NCI-H2171 treated with DMSO at 0.1 percent for 48 hours (cell line): ENCODE measurements at places on chromosomes 5 and 9.

DNA sequence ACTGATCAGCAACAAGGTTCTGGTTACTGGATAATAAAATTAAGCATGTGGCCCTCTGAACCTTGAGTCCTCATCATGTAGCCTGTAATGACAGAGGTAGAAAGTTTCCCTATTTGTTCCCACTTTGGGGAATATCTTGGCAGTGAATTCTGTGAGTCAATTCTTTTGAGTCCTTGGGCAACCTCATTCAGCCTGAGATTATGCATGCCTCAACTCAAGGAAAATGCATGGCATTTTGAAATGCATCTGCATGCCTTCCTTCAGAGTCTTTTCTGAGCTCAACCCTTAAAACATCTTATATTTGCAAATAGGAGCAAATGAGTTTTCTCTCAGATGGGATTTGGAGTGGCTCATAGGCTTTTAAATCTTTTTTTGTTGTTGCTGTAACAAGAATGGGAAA, 218.1 kb upstream of the CD180 start:
- DNase-seq, result no peak

DNA sequence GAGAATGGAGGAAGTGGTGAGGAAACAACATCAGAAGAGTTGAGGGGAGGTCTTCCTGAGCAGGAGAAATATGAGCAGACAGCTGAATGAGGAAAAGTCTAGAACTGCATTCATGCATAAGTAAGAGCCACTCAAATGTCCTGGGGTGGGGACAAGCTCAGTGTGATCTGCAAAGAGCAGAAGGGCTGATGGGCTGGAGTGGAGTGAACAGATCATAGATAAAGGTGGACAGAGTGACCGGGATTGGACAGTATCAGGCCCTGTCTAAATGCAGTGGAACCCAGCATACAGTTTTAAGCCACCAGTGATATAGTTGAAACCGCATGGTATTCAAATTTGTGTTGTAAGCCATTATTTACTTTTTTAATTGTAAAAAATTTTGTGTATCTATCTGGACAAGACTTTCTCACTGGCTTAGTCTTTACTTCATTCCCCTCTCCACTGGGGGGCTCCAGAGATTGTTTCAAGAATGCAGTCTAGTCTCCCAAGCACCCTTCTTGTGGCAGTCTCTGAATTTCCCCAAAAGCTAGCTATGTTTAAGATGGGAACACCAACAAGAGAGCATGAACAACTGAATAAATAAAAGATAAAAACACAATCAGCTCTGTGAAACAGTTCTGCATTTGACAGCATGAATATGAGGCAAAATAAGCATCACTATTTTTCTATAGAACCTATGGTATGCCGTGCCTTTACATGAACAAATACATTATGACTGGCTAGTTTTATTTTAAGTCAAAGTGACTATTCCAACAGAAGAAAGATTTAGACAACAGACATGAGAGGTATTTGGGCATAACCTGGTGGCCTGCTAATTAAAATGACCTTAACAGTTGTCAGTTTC, 10.7 kb upstream of the STK32A start:
- peak; percentile 13 for DNase-seq

DNA sequence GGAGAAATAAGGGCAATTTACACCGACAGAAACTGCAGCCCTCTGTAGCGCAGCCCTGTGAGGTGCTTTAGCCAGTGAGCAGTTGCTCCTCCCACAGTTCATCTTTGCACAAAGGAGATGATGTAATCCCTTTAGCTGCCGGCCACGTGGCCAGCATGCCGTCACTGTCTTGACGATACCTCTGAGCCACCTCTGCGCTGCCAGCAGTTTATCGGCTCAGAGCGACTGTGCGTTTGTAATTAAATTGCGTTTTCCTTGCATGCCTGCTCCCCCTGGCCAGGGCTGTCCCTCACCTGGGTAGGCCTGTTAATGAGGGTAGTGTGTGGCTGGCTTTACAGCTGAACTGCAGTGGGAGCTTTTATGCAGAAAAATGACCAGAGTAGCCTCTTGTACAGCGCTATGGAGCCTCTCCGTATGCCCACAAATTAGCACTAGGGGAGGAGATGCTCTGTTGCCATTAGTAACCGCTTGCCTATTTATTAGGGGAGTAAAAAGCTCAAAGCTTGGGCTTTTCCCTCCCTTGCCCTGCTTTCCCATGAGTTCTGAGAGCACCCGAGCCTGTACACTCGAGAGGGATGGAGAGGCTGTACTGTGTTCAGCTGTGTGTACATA, 107.0 kb downstream of the TRIO start:
- DNase-seq, result peak; percentile 42

DNA sequence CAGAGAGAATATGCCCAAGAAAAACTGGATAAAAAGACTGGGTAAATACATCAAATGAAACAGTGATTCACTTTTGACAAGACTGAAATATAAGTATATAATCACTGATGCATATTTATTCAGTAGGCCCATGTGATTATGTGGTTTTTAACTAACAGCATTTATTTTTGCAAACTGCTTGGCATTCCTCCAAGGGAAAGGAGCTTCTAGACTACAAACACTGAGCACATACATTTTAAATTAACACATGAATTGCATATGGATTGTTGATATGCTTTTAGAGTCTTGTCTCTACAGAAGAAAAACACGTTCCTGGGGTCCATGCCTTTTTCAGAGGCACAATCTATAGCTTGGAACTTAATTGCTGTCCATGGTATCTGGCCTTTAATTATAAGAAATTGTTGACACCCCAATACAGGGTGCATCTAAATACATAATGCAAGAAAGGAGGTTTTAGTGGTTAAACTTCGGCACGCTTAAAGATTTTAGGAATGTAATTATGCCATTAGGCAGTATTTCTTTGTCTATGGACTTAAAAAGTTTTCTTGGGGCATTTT, 6.9 kb upstream of the MEIKIN start:
- no peak for DNase-seq

- peak; percentile 73 for DNase-seq
Observed at GRCh38 chr5:13976867-13977830, 32.7 kb upstream of the DNAH5 start.

- DNase-seq, result peak; percentile 10
Observed at GRCh38 chr5:174935854-174936474, 211.6 kb downstream of the MSX2 start.

DNA sequence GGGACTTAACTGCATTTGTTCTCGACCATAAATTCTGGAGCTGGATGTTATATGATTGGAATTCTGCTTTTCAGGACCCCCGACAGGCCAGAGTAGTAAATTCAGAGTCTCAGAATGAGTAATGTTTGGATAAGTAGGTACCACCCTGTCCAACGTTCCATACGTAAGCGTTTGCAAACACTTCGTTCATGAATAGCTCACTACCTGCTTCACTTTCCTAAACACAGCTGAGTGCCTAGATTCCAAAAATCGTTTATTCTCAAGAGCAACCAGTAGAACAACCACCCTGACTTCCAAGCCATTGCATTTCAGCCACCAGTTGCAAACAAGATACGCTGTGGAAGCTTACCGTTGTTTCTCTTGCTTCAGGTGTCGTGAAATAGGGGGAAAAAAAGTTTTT, 101.3 kb upstream of the DMRT1 start:
- no peak for DNase-seq

- peak; percentile 33 for DNase-seq
Observed at GRCh38 chr9:106757514-106757913, 105.5 kb upstream of the ZNF462 start.

- DNase-seq, result no peak
Observed at GRCh38 chr9:30775236-30775635, 1609.2 kb upstream of the ACO1 start.

GRCh38 chr9:127187231-127187956, 65.0 kb upstream of the ANGPTL2 start:
- DNase-seq, result peak; percentile 71

DNA sequence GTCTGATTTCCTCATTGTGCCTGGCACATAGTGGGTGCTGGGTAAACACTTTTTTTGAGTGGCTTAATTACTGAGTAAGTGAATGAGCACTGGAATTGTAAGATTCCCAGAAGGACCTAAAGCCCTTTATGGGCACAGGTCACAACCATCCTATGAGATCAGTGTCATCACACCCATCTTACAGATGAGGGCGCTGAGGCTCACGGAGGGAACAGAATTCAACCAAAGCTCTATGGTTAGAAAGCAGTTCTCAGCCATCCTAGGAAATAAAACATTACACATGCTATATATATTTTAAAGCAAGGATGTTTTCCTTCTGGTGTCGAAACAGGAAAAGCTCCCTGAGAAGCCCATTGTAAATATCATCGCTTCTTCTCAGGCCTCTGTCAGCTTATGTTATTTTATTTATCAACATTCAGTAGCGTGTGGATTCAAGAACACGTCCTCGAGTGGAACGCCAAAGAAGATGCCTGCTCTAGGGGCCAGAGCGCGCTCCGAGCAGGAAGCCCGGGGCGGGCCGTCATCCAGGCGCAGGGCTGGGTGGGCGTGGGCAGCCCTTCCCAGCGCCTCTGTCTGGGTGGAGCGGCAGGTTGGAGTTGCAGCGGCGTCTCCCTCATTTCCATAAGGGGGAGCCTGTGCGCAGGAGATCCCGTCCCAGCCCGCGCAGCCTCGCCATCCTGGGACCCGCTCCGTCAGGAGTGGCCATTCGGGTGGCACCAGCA, 155.8 kb upstream of the SMIM23 start:
- DNase-seq, result peak; percentile 59

DNA sequence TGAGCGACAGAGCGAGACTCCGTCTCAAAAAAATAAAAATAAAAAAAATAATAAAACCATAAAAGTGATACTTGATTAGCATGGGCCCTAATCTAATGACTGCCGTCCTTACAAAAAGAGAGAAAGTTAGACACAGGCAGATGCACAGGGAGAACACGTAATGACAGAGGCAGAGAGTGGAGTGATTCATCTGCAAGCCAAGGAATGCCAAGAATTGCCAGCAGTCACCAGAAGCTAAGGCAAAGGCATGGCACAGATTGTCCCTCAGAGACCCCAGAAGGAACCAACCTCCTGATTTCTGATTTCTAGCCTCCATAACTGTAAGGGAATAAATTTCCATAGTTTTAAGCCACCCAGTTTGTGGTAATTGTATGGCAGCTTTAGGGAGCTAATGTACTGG, 79.6 kb upstream of the FREM1 start:
- DNase-seq, result no peak

DNA sequence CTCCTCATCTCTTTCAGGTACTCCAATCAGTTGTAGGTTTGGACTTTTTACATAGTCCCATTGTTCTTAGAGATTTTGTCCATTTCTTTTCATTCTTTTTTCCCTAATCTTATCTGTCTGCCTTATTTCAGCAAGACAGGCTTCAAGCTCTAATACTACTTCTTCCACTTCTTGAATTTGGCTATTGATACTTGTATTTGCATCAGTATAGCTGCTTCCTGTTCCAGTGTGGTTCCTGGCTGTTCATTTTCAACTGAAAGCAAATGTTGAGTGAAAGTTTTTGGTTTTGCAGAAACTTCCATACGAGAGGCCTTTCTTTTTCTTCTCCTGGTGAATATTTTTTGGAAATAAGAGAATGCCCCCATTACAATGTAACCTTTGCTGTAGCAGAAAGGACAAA, 12.0 kb upstream of the IFNA1 start:
- DNase-seq, result no peak

DNA sequence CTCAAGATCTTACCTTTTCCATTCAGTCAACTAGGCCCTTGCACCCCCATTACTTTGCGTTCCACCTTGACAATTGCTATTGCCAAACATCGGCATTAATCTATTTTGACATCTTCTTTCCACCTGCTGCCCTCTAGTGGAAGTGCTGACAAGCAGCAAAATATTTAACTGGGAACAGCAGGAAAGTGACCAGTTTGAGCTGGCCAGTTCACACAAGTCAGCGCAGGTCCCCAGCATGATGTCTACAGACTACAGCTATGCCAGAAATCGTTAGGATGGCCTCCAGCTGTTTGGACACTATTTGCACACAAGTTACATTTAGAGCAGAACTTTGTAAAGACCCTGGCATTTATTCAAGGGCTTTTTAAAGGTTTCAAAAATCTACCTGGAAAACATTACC, 160.1 kb downstream of the GHR start:
- peak; percentile 15 for DNase-seq

GRCh38 chr5:165309446-165309845, 1804.0 kb downstream of the MAT2B start:
- no peak for DNase-seq

DNA sequence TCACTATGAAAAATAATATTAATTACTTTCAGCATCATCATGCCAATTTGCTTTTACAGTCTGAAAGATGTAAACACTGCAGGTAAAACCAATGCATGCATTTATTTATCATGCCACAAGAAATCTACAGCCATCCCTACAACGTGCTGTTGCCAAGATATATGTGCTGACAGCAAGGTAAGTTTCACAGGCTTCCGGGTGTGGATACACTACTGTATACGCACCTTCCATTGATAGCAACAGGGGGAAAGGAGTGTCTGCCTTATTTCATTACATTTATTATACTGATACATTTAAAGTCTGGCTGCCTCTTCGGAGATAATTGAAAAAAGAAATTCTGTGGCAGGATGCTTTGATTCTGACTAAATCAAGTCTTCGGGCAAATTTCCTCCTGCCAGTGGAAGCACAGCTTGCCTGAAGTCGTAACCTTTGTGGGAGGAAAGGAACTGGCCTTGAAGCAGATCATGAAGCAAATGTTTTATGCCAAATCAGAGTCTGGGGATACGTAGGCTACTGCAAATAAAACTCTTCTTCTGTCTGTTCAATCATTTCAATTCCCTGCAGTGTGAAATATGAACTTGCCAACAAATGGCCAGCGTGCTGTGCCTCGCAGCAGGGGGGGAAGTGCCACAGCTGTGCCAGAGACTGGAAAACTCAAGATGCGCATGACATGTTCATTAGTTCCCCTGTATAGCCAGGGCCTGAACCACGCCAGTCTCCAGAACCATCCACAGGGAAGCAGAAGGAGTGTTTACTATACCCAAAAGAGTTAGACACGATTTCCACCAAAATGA, 268.1 kb downstream of the EFNA5 start:
- peak; percentile 92 for DNase-seq

DNA sequence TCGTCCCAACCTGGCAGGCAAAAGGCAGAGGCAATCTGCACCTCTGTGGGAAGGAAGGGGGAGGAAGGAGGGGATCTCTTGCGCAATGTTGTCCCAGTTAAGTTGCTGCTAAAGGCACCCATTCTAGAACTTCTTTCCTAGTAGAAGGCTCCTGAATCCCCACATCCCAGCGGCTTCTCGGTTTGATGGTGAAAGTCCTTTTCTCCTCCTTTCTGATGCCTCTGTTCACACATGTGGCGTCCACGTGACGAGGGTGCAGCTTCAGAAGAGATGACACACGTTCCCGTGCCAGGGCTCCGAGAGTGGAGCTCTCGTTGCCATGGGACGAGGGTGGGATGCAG, 96.9 kb upstream of the FCN2 start:
- DNase-seq, result no peak
